GM23248 (cell line): ENCODE measurements at places on chromosomes 6 and 20. TPM values are rescaled to one million over a fixed set of nuclear protein-coding genes. Genes with fewer than 3 reads are reported as not detected.

- DNase-seq, result peak; percentile 37
Measured at GRCh38 chr6:16336056-16336818, 97.8 kb downstream of the GMPR start.

- DNase-seq, result peak; percentile 48
Measured at GRCh38 chr6:439641-440167, 48.2 kb downstream of the IRF4 start.

DNA sequence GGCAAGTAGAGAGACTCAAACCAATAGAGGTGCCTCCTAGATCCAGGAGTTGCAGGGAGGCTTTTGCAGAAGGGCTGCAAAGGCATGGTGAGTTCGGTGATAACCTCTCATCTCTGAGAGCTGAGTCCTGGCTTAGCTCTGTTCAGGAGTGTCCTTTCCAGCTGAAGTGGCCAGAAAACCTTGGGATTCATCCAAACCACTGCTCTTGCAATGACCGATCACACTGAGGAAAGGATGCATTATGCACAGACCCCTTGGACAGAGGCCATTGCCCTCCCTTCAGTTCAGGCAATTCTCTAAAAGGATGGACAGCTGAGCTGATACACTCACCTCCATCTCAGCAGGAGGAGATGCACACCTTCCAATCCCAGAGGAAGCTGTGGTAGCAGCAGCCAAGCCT lies 158.8 kb upstream of the ENPP5 start:
- DNase-seq, result peak; percentile 47

Gene UBD
- total RNA-seq, result not detected in 2 replicates

DNA sequence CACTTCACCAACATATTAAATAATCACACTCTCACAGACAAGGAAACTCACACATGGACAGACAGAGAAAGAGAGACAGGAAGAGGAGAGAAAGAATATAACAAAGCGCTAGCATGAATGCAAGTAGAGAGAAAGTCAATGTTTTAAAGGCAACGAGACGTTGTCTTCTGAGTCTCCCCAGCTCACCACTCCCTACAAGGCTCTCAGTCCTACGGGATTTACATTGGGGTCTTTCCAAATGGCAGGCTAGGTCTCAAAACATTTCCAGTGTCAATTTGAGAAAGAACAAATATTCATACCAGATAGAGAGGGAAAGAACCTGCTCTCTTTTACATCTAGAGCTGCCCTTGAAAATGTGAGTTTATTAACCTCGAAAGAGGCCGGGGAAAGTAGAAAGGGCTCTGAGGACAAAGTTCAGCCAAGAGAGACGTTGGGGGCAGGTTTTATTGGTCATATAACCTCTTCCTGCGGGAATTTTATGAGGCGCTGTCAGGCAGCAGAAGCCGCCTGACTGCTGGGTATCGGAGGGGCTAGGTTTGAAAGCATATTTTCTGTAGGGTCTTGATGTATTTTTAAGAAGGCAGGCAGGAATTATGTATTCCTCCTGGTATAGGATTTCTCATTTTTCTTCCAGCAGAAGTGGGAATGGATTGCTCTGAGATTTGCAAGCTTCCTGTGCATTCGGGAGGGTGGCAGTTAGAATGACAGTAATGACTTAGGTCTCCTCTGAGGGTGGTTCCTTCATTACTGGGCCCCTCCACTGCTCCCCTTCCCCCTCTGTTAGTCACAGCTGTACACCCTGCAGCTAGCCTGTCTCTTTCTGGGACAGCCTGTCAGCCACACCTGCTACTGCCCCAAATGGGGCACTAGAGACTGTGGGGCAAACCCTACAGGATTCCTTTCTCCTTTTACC lies 34.4 kb upstream of the KIF16B start:
- no peak for DNase-seq

DNA sequence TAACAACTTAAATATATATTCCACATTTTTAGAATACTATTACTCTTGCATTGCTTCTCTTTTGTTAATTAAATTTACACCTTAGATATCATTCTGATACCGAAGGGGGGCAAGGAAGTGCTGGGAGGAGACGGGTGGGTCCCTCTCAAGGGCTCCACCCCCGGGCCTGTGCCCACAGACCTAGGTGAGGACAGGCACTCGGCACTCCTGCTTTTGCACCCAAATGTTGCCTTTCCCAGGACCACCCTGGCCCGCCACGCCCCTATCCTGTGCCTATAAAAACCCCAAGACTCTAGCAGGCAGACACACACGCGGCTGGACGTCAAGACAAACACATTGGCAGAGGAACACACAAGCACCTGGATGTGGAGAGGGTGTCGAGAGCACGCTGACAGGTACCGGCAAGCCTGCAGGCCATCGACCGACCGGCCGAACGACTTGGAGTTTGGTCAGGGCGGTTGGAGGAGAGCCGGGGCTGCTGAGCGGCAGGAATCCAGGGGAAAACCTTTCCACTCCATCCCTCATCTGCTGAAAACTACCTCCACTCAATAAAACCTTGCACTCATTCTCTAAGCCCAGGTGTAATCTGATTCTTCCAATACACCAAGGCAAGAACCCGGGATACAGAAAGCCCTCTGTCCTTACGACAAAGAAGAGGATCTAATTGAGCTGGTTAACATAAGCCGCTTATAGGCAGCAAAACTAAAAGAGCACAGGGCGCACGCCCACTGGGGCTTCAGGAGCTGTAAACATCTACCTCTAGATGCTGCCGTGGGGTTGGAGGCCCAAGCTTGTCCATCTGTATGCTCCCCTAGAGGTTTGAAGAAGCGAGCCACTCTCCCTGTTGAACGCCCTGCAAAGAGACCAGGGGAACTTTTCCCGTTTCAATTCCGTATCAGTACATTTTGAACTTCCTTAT lies 197.4 kb upstream of the PRSS16 start:
- no peak for DNase-seq

- DNase-seq, result no peak
Measured at GRCh38 chr20:12956303-12956702, 52.5 kb upstream of the SPTLC3 start.

Gene TBXT
- total RNA-seq, result not detected in 2 replicates

DNA sequence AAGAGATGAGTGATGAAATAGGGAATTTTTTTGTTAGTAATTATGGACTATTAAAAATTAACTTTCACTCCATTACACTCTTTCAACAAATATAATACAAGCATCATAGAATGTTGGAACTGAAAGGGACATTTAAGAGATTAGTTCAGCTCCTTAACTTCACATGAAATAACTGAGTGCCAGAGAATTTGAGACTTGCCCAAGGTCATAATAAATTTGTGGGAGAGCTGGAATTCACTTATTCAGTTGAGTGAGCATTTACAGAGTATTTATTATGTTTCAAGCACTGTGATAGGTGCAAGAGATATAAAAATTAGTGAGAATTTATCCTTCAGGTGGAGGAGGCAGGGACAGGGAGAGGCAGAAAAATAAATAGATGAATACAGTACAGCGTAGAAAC lies 154.6 kb downstream of the KCNQ5 start:
- DNase-seq, result no peak

- DNase-seq, result peak; percentile 85
Measured at GRCh38 chr6:148565321-148565926, 181.4 kb upstream of the UST start.

DNA sequence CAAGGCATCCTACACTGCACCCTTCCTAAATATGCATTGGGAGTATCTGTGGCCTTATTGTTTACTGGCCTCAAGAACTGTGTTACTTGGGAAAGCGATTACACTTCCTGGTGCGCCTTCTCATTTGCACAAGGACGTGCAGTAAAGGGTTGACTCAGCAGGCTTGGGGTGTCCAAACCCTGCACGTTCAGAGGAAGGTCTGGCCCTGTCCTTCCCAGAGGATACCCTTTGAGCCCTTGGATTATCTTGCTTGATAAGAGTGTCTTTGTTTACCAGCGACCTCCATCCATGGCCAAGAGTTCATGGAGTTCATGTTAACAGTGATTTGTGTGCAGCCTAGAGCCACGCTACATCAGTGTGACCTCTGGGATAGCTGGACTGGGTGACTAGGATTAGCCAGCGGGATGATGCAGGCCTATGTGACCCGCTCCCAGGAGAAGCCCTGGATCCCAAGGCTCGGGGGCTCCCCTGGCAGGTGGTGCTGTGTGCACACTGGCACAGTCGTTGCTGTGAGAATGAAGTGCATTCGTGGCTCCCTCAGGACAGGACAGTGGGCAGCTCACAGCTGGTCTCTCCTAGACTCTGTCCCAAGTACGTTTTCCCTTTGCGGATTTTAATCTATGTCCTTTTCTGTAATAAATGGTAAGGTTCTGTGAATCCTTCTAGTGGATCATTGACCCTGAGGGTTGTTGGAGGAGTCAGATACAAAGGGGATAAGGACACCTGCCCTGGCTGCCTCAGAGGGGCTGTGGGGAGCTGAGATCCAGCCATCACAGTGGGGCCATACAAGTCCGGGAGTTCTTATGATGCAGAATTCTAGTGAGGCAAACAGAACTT lies 73.5 kb downstream of the TTLL2 start:
- DNase-seq, result no peak

DNA sequence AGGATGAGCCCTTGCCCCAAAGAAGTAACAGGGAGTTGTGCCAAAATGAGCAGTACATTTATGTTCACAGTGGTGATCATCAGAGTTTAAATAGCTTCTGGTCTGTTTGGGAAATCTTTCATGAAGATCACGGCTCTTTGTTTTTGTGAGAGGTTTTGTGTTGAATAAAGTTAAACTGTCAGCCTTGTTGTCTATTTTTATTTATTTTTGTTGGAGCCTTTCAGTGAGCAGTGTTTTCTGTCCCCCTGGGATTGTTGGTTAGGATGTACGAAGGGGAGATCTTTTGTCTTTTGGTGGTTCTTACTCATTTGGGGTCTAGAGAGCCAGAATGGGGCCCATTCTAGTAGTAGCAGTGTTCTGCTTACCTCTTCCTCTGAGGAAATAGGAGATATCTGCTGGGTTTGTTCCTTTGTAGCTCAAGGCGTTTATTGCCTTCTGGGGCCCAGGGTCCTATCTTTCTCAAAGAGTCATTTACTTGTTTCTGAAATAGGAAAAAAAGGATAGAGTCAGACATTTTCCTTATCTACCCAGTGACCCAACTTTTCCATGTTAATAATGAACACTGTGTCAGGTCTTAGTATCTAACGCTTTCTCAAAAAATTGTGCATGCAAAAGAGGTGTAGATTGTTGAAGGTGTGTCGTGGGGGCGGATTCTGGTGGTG lies 157.4 kb downstream of the JARID2 start:
- no peak for DNase-seq

GRCh38 chr6:14423955-14424354 lies 306.4 kb downstream of the CD83 start:
- no peak for DNase-seq
